NCI-H2081 treated with DMSO at 0.1 percent for 48 hours (cell line): ENCODE measurements at places on chromosomes 2 and 18.

DNA sequence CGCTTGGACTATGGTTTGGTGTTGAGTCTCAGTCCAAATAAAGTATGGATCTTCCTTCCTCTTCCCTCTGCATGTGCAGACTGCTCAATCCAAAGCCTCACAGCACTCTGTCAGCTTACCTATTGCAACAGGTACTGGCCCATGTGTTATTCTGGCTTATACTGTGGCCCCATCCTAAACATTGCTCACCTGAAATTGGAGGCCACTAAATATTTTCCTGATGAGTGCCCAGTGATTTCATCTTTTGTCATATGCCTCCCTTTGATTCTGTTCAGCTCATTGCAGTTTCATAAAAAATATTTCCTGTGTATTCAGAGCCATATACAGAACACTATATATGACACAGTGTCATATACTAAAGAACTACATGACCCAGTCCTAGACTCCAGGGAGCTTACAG, 86.3 kb upstream of the FAM136A start:
- DNase-seq, result no peak

GRCh38 chr18:8857806-8858205, 152.4 kb downstream of the MTCL1 start:
- no peak for DNase-seq

DNA sequence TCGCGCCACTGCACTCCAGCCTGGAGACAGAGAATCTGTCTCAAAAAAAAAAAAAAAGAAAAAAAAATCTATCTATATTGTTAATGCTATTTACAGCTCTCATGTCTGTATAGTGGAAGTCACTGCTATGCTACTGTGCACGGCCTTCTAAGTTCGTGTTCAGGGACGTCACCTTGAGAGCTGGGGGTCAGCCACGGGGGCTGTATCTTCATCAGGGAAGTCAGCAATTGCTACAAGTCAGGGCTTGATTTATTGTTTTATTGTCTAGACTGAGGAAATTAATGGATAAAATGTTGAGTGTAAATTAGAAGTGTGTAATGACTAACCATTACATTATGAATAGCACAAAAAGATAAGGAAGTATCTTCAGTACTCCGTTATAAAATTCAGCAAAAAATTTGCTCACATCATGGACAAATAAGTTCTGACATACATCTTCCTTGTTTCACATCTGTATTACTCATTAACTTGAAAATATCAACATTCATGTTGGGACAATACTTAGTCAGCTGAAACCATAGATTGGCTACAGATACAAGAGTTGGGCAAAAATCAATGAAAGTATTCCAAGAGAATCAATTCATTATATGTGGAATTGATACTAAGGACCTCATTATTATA, 136.6 kb upstream of the SEC11C start:
- DNase-seq, result no peak

DNA sequence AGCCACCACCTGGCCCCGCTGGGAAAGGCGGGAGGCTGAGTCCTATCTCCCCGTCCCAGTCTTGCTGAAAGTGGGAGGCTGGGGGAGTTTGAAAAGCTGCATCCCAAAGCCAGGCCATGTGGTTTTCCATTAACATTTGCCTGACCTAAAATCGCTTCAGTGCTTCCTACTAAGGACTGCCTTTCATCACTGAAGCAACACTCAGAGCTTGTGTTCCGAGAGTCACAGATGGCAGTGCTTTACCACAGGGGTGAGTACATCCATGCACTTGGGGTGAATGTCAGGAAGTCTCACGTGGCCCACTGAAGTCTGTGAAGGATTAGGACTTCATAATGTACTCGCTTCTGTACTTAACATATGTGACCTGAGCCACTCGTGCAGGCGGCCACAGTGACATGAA, 43.3 kb downstream of the PXDN start:
- DNase-seq, result no peak

GRCh38 chr2:70686577-70687460, 81.2 kb downstream of the ADD2 start:
- no peak for DNase-seq

DNA sequence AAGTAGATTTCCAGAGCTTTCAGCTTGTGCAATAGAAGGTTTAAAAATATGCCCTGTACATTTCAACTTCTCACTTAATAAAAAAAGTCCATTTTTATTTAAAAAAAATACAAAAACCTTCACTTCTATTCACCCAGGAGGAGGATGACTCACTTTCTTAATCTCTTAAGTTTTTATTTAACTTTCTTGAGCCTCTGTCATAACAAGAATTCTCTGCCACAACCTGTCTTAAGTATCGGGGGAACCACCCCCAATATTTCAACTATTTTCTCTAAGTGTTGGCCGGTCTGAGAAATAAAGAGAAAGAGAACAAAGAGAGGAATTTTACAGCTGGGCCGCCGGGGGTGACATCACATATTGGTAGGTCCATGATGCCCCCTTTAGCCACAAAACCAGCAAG, 58.4 kb downstream of the LRATD1 start:
- DNase-seq, result no peak

DNA sequence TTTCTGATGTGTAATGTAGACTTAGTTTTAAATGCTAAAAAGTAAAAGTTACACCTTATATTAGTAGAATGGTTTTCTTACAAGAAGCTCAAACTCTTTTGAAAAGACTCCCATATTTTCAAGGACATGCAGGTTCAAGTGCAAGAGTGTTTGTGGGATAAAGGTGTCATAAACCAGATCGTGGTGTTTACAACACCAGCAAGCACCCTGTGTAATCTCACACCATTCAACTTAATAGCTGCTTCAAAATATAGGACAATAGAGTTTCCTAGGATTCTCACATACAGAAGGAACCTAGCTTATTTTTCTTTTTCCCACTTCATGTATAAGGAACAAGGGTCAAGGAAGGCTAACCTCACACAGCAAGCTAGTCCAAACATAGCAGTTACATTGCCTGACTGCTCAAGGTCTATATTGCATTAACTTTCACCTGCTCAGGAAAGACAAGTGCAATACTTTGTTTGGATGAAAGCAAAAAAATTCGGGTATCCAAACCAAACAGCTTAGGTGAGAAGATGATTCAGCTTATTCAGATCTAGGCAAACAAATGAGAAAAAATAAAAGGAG, 172.3 kb downstream of the IKZF2 start:
- no peak for DNase-seq

GRCh38 chr2:224716201-224716600, at the start of gene CCDC195:
CCDC195 (minus strand) TSS chr2:224716365; CDS start chr2:224716365, 0 bp downstream.
- DNase-seq, result no peak

DNA sequence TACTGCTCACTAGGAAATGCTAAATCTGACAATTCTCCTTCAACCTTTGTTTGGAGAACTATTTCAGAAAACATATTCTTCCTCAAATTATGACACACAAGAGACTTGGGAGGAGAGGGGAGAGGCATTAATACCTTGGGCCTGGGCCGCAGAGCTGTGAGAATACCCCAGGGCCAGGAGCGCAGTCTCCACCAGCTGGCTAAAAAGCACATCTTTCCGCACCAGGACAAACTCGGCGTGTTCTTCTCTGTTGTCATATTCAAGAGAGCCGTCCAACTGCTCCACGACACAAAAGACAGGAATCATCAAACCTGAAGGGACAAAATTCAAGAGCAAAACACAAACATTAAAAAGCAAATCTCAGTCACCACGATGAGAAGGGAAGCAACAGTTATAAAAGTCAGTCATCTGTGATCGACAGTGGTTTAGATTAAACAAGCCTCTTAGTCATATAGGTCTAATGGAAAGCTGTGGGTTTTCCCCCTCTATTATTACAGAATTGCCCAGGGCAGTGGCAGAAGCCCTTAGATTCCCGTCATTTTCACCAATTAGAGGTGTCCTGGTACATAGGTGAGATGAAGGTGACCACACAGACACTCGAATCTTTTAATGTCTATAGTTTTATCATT, 24.4 kb downstream of the SATB2 start:
- DNase-seq, result no peak
